ENCODE measurements at places on chromosomes 7 and 10.

- DNase-seq, result peak; percentile 55
These were observed 9.5 kb downstream of the STK32C start for GRCh38 chr10:132298038-132298881.

DNA sequence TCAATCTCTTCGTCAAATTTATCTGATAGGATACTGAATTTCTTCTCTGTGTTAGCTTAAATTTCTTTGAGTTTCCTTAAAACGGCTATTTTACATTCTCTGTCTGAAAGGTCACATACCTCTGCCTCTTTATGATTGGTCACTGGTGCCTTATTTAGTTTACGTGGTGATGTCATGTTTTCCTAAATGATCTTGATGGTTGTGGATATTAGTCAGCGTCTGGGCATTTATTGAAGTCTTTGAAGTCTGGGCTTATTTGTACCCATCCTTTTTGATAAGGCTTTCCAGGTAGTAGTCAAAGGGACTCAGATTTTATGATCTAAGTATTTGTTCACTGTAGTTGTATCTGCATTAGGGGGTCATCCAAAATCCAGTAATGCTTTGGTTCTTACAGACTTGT is 1407.5 kb upstream of the LRRTM3 start:
- no peak for DNase-seq

DNA sequence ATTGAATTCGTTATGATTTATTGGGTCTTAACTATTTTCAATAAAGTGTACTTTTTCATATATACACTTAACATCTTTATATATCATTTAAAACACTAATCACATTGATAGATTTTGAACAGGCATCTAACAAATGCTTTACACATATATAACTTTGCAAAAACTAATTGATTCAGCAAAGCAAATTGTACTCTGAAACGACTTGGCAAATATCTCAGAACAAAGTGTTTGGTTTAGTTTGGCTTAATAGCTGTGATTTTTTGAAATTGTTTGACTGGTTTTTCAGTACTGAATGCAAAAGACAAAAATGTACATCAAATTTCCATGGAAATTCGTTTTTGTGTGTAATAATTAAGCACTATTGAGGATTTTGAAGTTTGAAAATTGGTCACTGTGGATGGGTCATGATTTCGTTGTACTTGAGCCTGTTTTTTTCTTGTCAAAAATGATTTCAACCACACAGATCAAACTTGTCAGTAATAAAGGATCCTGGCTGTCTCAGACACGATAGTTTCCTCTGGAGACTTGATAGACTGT is 125.3 kb upstream of the SLC25A13 start:
- DNase-seq, result no peak

DNA sequence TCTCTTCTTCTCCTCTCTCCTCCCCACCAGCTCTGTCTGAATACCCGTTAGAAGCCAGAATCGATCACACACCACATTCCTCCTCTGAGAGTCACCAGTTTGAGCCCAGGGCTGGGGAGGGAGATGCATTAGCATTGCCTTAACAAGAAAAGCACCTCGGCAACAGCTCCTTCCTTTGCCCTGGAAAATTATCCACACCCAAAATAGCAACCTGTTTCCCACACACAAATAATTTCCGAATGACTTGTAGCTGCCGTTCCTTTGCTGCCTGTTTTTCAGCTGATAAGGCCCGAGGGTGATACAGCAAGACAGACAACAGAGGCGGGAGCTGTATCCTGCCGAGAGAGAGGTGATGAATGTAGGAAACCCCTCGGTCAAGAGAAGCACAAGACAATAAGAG is 91.3 kb downstream of the CPXM2 start:
- DNase-seq, result no peak

DNA sequence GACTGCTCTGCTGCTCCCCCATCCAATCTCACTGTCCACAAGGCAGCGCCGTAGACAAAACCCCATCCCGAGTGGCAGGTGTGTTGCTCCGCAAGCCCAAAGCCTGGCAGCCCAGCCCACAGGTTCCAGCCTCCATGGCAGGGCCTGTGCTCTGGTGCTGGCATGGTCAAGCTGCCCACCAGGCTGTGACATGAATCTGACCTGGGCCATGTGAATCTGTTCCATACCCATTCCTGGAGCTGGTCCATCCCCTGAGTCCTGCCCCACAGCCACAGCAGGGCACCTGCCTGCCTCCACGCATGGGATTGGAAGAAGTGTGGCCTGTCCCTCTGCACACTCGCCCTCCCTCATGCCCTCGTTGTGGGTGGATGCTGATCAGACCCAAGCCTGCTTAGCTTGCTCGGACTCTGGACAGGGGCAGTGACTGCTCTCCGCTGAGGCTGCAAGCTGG is 128.8 kb downstream of the PTPN20 start:
- DNase-seq, result no peak

DNA sequence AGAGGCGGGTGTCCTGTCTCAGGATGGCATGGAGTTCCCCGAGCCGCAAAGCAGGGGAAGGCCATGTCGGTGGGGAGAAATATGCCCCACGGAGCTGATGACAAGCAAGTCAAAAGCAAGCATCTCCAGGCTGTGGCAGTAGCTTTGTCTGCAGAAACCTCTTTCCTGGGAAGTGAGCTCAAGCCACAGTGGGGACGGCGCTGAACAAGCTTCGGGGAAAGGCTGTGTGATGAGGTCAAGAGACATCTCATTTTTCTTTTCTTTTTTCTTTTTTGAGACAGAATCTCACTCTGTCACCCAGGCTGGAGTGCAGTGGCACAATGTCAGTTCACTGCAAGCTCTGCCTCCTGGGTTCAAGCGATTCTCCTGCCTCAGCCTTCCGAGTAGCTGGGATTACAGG is 62.6 kb downstream of the ELFN1 start:
- DNase-seq, result no peak

- DNase-seq, result no peak
These were observed 97.8 kb upstream of the PPIF start for GRCh38 chr10:79249186-79250121.

DNA sequence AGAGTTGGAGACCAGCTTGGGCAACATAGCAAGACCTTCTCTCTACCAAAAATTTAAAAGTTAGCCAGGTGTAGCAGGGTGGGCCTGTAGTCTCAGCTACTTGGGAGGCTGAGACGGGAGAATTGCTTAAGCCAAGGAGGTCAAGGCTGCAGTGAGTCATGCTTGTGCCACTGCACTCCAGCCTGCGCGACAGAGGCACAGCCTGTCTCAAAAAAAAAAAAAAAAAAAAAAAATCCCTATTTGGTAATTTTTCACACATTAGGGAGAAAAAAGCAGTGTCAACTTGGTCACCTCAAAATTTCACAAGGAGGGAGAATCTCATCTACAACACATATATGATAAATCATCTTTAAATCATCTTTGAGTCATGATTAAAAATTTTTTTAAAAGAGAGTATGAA is 6.4 kb upstream of the ZNF398 start:
- DNase-seq, result no peak

- peak; percentile 23 for DNase-seq
These were observed 103.1 kb downstream of the ZNF467 start for GRCh38 chr7:149670288-149670687.

DNA sequence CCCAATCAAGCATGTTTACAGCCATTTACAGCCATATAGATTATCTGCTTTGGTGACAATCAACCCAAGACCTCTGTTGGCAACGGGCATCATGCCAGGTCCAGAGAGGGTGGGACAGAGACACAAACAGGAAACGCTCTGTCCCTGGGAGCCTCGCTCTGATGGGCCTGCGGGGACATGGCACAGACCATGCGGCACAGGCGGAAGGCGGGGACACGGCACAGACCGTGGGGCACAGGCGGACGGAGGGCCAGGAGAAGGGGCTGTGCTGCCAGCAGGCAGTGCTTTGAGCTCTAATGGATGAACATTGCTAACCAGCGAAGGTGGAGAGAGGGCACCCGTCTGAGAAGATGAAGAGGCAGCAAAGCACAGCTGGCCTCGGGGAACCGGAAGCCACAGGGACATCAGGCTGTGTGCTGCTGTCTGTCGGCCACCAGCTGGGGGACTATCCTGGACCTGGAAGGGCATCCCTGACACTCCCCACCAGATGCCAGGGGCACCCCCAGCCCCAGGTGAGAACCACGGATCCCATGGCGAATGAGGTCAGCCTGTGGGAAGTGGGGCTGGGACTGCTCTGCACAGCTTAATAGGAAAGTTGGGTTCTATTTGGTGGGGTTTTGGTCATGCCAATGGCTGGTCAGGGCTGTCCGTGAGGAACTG is 61.0 kb downstream of the DIP2C start:
- DNase-seq, result no peak

- no peak for DNase-seq
These were observed 1.9 kb upstream of the CYP26A1 start for GRCh38 chr10:93071674-93072224.

DNA sequence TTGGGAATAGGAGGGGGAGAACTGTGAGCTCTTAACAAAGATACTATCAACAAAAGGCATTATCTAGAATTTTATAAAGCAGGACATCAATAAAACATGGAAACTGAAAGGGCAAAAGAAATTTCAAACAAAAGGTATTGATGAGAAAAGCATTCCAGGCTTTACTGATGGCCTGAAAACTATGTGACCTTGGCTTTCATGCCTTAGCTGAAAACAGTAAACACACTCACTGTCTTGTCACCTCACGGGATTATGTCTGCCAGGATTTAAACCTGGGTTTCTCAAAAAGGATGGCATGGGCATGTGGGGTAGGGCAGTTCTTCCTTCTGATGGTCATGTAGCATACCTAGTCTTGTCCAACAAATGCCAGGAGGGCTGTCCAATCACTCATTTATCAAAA is 22.9 kb downstream of the DOCK4 start:
- no peak for DNase-seq

GRCh38 chr10:95382174-95382573 is 91.4 kb upstream of the PDLIM1 start:
- no peak for DNase-seq

- no peak for DNase-seq
These were observed 26.0 kb upstream of the PCBD1 start for GRCh38 chr10:70914316-70914864.

- no peak for DNase-seq
These were observed 157.4 kb downstream of the CACNB2 start for GRCh38 chr10:18297659-18298058.

- DNase-seq, result no peak
These were observed 29.4 kb downstream of the BMS1 start for GRCh38 chr10:42812028-42812427.

DNA sequence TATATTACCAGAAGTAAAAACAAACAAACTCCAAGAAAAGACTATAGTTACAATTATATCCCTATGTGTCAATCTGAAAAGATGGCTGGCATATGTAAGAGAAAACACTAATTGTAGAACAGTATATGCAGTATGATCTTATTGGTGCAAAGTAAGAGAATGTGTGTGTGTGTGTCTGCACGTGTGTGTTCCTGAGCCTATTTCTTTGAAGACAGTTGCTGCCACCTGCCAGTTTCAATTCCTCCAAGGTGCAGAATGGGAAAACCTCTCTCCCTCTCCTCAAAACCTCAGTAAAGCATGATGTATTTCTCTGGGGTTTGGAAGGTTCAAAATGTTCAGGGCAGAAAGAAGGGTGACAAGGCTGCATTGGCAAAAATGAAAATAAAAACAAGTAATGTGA is 8.8 kb upstream of the SFTPA1 start:
- DNase-seq, result no peak

GRCh38 chr7:5652118-5652517 is 129.3 kb downstream of the RNF216 start:
- DNase-seq, result no peak

- DNase-seq, result no peak
These were observed 4.4 kb downstream of the LDB1 start for GRCh38 chr10:102115775-102116174.

DNA sequence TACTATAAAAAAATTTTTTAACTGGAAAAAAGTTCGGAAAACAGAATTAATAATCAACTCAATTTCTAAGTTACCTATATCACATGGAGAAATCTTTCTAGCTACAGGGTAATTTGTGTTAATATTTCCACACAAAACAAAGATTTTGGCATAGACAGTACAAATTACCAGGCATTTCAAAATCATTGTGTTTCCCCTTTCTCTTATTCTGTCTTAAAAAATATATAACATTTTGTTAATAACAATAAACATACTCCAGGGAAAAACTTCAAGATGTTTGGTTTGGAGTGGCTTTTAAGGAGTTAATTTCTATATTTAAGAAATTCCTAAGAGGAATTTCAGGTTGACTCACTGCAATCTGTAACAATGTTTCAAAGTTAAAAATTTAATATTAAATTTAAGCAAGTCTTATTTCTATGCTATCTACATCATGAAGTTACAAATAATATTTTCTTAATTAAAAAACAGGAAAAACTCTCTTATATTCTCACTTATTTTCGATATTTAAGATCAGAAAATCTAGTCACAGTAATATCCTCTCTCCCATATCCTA is 132.6 kb downstream of the NRBF2 start:
- peak; percentile 5 for DNase-seq

- no peak for DNase-seq
These were observed 384.9 kb upstream of the PODXL start for GRCh38 chr7:131941291-131941690.

DNA sequence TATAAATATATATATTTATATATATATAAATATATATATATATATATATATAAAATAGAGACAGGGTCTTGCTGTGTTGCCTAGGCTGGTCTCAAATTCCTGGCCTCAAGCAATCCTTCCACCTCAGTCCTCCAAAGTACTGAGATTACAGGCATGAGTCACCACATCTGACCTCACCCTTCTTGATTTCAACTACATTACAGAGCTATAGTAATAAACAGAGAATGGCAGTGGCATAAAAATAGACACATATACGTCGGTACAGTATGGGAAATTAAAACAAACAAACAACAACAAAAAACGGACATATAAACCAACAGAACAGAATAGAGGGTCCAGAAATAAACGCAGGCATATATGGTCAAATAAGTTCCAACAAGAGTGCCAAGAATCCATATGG is 77.6 kb upstream of the PPP1R3A start:
- no peak for DNase-seq

DNA sequence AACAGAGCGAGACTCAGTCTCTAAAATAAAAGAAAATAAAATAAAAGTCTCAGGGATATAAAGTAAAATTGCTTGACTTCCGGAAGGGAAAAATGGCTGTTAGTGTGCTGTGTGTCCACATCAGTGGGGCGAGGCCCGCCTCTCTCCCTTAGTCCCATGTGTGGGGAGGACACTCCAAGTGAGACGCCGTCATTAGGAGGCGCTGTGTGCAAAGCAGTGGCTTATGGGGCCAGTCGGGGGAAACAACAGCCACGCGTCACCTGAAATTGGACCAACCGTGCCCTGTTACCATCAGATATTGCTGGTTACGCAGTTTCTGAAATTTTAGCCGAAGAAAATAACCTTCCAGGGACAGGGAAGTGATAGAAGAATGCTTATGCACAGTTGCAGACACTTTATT is 15.8 kb downstream of the SFXN4 start:
- DNase-seq, result no peak

GRCh38 chr10:113316506-113316905 is 236.3 kb upstream of the HABP2 start:
- DNase-seq, result no peak

DNA sequence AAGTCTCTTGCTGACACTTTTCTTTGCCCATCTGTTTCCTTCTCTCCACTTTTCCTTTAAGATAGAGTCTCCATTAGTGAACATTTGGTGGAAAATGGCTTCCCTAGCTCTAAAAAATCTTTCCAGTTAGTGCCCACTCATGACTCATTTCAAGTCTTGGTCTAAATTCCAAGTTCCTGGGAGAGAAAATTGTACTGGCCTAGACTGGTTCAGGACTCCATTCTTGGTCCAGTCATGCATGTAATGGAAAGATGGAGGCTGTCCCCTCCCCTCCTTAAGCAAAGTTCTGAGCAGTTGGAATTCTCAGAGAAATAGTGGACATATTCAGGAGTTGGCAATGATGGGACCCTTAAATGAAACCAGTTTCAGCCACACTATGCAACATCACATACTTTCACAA is 3.8 kb upstream of the ALDH18A1 start:
- DNase-seq, result no peak

GRCh38 chr7:29833929-29834328 is 27.6 kb downstream of the WIPF3 start:
- DNase-seq, result no peak

Data from DMS79 treated with DMSO at 0.1 percent for 48 hours (cell line).